Stimulated activated CD8-positive, alpha-beta memory T cell treated with anti-CD3 and anti-CD28 coated beads, Interleukin-15, amount 100 ng/mL, for 4 hours (primary cell): ENCODE measurements at places on chromosomes 12 and 14.

- DNase-seq, result no peak
Observed at GRCh38 chr12:105573574-105573973, 243.1 kb downstream of the C12orf75 start.

- no peak for DNase-seq
Observed at GRCh38 chr14:26839481-26839880, 241.6 kb upstream of the NOVA1 start.

DNA sequence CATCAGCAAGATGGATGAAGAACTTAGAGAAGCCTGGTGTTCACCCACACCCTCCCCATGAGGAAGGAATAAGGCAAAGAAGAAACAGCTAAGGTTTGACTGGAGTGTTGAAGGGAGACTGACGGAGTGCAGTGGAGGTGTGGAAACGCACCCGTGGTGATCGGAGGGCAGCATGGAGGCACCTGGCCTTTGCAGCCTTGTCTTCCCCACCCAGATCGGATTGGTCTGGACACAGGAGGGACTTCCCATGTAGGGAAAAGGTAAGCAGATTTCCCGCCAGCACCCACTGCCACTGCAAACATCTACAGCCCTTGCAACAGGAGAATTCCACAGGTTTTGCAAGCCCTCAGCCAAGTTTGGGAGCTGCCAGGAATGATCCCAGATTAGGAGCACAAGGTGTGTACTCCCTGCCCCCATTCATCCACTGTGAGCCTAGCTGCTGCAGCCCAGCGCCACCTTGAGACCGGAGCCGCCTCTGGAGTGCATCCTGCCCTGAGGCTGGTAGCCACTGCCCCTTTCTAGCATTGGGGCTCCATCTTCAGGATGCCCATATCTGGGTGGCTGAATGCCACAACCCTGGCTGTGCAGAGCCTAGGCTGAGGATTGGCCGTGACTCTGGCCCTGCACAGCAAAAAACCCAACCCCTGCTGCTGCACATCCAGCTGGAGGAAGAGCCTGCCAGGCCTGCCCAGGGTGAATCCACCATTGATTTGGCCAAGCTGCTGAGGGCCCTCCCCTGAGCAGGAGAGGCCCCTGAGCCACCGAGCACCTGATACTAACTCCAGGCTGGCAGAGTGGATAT is 411.1 kb downstream of the TMEM121 start:
- no peak for DNase-seq

DNA sequence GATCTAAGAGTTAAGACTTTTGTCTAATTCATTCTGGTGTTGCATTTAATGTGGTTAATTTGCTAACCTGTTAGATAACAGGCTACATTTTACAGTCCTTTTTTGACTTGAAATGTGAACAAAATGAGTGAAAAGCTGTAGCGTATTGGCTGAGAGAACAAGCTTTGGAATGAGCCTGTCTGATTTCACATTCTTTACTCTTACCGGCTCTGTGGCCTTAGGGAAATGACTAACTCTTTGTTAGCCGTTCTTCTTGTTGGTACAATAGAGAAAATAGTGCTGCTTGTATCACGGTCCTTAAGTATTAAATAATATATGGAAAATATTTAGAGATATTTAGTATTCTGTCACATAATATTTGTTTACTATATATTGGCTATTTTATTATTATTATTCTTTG is 1.9 kb downstream of the MNAT1 start:
- no peak for DNase-seq

GRCh38 chr12:87960566-87960965 is 68.6 kb downstream of the C12orf50 start:
- no peak for DNase-seq

- DNase-seq, result no peak
Observed at GRCh38 chr14:75432411-75432810, 4.6 kb downstream of the JDP2 start.

GRCh38 chr12:80711866-80712265 is 4.4 kb downstream of the MYF6 start:
- no peak for DNase-seq

DNA sequence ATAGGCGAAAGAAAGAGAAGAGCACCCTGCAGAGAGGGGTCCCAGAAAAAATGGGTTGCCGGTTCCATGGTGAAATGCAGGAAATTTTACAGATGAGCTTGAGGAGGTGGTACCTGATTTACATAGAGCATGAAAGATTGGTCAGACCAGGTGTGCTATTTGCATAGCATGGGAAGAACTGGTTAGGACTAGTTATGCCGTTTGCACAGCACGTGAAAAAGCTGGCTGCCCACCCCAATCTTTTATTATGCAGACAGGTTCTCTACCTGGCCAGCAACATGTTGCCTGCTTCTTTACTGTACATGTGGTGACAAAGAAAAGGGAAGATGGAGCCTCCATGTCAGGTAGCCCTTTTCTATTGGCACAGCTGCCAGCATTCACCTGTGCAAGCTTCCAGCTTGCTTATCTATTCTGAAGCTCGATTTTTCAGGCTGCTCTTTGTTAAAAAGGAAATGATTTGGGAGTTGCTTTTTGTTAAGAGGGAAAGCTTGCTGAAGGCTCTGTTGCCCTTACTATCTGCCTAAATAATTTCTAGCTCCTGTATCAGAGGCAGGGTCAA is 62.9 kb upstream of the ELK3 start:
- no peak for DNase-seq
